H1 (cell line): ENCODE measurements at places on chromosomes 16 and 17.
A peak's percentile ranks its signal among the peaks of the same experiment; 100 is the strongest.

DNA sequence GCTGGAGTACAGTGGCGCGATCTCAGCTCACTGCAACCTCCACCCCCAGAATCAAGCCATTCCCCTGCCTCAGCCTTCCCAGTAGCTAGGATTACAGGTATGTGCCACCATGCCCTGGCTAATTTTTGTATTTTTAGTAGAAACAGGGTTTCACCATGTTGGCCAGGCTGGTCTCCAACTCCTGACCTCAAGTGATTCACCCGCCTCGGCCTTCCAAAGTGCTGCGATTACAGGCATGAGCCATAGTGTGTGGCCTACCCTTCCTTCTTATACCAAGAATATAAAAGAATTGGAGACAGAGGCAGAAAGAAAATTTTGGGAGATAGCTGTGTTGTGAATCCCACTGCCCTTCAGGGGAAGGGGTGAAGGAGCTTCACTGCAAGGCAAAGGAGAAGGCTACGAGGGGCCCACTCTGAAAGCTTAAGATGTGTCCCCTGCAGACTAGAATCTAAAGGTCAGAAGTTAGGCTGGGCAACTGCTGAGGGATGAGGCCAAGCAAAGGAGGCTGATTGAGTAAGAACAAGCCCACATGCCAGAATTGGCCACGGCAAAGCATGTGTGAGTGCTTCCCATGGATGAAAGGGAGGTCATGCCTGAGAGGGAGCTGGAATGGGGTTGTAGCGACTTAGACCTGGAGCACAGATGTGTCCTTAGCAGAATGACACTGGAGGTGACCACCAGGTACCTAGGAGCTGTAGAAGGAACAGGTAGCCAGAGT, 8.4 kb upstream of the CRYBA1 start:
- peaks cover 8% of the 10 kb centered on the region for H3K4me1 ChIP-seq
- no peak overlapping the region for H3K4me3 ChIP-seq
- H3K27me3 ChIP-seq: no peaks in the 10 kb centered on the region
- H3K36me3 ChIP-seq: no peaks in the 10 kb centered on the region
- no peak for DNase-seq

GRCh38 chr17:80511222-80512180, 33.1 kb upstream of the RPTOR start:
- H3K4me3 ChIP-seq: no peak overlapping the region
- peaks cover 2% of the 10 kb centered on the region; the same call in 1 of the 2 replicates for H3K4me1 ChIP-seq
- DNase-seq: peak; percentile 39
- H3K27ac ChIP-seq: no peak overlapping the region; the same call in 1 of the 2 replicates

DNA sequence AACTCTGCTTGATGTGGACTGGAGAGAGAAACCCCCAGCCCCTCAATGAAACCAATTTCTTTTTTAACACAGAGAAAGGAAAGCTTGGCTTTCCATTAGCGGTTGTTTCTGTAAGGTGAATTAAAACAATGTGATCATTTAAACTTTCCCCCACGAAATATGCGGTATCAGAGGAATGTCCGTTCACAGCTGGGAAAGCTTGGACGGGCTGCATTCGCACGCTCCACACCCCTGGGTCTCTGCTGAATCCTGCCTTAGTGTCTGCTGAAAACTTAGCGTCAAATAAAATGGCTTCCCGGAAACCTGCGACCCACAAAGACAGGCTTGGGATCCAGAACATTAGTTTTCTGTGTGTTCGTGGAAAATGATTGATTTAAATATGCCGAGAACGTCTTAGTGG, 71.7 kb downstream of the C16orf95 start:
- no peaks in the 10 kb centered on the region for H3K36me3 ChIP-seq
- no peak for DNase-seq
- H3K27me3 ChIP-seq: no peaks in the 10 kb centered on the region
- H3K4me3 ChIP-seq: no peak overlapping the region
- H3K27ac ChIP-seq: no peak overlapping the region
- peaks cover 10% of the 10 kb centered on the region for H3K4me1 ChIP-seq

GRCh38 chr16:1863681-1864460, 8.1 kb downstream of the MEIOB start:
- no peak overlapping the region for H3K4me3 ChIP-seq
- no peaks in the 10 kb centered on the region for H3K27me3 ChIP-seq
- H3K36me3 ChIP-seq: no peaks in the 10 kb centered on the region
- DNase-seq: no peak
- no peak overlapping the region for H3K27ac ChIP-seq
- no peaks in the 10 kb centered on the region for H3K4me1 ChIP-seq

GRCh38 chr17:49450735-49451134, 36.1 kb upstream of the PHB1 start:
- no peaks in the 10 kb centered on the region for H3K36me3 ChIP-seq
- H3K27me3 ChIP-seq: no peaks in the 10 kb centered on the region
- H3K4me1 ChIP-seq: peaks cover 18% of the 10 kb centered on the region
- H3K4me3 ChIP-seq: no peak overlapping the region
- H3K27ac ChIP-seq: no peak overlapping the region

DNA sequence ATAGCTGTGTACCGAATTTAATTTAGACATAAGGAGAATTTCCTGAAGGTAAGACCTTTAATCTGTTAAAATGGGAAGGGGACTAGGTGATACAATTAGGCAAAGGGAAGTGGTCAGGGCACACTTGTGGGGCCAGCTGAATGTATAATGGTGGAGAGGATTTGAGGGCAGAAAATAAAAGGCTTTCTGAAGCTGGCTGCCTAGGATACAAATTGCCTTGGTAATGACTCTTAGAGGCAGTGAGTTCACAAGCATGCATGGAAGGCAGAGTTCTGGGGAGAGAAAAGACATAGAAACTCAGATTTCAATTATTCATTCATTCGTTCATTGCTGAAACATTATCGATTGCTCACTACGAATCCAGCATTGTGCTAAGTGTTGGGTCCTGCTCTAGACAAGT, 12.4 kb upstream of the NFAT5 start:
- no peak for DNase-seq
- H3K27ac ChIP-seq: no peak overlapping the region
- no peaks in the 10 kb centered on the region for H3K27me3 ChIP-seq
- no peaks in the 10 kb centered on the region for H3K36me3 ChIP-seq
- H3K4me3 ChIP-seq: no peak overlapping the region

DNA sequence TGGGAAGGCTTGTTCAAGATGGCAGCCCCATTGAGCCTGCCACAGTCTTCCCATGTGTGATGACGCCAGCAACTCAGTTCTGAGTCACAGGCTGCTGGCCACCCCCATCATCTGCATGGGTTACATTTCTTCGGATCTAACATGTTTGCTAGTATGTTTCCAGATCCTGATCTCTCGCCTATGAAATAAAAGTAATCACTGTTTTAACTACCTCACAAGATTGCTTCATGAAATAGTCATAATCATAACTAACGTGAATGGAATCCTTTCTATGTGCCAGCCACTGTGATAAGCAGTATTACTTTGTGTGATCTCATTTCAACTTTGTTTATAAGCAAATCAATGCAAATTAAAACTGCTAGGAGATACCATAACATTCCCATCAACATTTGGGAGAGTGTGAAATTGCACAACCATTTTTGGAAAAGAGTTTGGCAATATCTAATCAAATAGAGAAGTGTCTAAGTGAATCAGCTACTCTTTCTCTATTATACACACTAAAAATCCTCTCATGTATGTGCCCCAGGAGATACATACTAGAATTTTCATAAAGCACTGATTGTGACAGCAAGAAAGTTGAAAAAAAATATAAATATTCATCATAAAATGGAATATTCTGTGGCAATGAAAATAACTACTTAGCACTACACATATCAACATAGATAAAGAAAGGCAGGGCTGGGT, 300.2 kb upstream of the IRX5 start:
- no peak overlapping the region for H3K27ac ChIP-seq
- H3K36me3 ChIP-seq: no peaks in the 10 kb centered on the region
- no peaks in the 10 kb centered on the region for H3K4me1 ChIP-seq
- no peak overlapping the region for H3K4me3 ChIP-seq
- no peak for DNase-seq

- DNase-seq: no peak
- no peaks in the 10 kb centered on the region for H3K36me3 ChIP-seq
- peaks cover 2% of the 10 kb centered on the region; the same call in 1 of the 2 replicates for H3K4me1 ChIP-seq
Observed at GRCh38 chr16:87515475-87516330, 22.9 kb upstream of the ZCCHC14 start.

DNA sequence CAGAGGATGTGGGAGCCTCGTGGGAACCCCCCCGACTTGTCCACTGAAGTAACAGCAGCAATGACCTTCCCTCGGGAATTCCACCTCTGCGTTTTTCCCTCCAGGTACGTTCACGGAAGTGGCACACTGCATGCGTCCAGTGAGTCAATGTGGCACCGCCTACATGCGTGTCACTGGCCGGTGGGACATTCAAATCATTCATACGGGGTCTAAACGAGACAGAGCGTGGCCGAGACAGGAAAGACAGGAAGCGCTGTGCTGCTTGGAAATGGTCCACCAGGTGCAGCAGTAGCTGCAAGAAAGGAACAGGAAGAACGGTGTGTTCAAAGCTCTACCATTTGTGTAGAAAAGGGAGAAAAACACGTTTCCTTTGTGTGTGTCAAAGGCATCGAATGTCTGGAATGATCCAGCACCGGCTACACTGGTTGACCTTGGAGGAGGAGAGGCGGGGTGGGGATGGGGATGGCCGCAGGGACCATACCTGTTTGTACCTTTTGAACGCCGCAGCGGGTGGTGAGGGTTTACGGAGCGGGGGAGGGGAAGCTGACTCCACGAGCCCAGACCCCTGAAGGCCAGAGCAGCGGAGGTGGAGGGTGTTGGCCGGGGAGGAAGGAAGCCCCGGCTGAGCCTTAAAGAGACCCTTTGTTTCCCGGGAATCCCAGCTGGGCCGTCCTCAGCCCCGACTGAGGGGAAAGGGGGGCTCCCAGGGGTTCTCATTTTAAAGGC, 1.7 kb upstream of the PGAP6 start:
- H3K27ac ChIP-seq: peak overlapping the region; percentile 31; the same call in 1 of the 2 replicates
- H3K36me3 ChIP-seq: no peaks in the 10 kb centered on the region
- H3K4me1 ChIP-seq: peaks cover 27% of the 10 kb centered on the region
- H3K4me3 ChIP-seq: peak overlapping the region; percentile 59; the same call in 1 of the 2 replicates
- peak; percentile 79 for DNase-seq
- peaks cover 3% of the 10 kb centered on the region; the same call in 1 of the 2 replicates for H3K27me3 ChIP-seq

- H3K27me3 ChIP-seq: no peaks in the 10 kb centered on the region
- DNase-seq: no peak
- H3K27ac ChIP-seq: no peak overlapping the region
- H3K36me3 ChIP-seq: no peaks in the 10 kb centered on the region; the same call in 1 of the 2 replicates
- H3K4me1 ChIP-seq: no peaks in the 10 kb centered on the region
Observed at GRCh38 chr17:47641202-47641601, 8.5 kb upstream of the KPNB1 start.

GRCh38 chr17:62619417-62620155, 7.9 kb upstream of the MRC2 start:
- H3K27ac ChIP-seq: no peak overlapping the region
- DNase-seq: no peak
- no peaks in the 10 kb centered on the region for H3K27me3 ChIP-seq
- no peak overlapping the region for H3K4me3 ChIP-seq

DNA sequence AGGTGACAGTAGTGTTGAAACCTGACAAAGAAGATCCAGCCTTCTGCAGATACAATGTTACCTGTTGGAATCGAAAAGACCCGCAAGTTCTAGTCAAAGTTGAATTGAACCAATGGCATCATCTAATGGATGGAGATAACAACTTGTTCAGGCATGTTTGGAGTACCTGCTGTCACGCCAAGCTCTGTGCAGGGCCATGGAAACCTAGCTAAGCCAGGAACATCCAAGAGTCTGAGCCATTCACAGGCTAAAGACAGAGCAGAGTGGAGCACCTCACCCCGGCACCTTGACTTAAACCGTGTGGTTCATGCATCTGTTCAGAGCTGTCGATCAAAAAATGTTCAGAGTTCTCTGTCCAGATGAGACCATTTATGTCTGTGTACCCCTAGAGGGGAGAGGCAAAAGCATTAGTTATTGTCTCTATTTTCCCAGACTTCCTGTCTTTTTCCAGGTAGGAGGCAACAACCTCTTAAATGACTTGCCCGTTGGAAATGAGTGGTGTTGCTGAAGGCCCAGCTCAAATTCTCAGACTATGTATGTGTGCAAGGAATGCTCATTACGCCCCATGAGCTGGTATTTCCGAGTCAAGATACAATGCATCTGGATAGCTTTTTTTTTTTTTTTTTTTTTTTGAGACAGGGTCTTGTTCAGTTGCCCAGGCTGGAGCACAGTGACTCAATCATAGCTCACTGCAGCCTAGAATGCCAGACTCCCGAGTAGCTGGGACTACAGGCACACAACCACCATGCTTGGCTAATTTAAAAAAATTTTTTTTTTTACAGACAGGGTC, 44.9 kb upstream of the XYLT1 start:
- no peak for DNase-seq
- H3K4me3 ChIP-seq: no peak overlapping the region
- H3K4me1 ChIP-seq: no peaks in the 10 kb centered on the region
- H3K27me3 ChIP-seq: no peaks in the 10 kb centered on the region
- no peak overlapping the region for H3K27ac ChIP-seq
- H3K36me3 ChIP-seq: no peaks in the 10 kb centered on the region

DNA sequence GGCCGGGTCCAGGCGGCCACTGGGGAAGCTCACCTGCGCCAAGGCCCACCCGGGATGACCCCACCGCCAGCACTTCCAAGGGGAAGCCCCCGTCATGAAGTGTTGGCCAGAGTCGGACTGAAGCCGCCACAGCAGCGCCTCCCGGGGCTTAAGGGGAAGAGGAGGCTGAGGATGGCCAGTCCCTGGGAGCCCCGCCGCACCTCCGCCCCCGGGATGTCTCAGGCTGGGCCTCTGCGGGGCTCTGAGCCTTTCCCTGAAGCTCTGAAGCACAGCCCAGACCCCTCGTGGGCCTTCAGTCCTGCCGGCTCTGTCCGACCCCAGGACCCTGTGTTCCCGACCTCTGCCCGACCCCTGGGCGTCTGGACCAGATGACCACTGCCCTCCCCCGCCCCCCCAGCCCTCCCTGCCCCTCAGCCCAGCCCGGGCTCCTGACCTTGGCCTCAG, 42.8 kb upstream of the ACSF3 start:
- H3K4me3 ChIP-seq: no peak overlapping the region
- no peaks in the 10 kb centered on the region for H3K27me3 ChIP-seq
- no peaks in the 10 kb centered on the region for H3K36me3 ChIP-seq

DNA sequence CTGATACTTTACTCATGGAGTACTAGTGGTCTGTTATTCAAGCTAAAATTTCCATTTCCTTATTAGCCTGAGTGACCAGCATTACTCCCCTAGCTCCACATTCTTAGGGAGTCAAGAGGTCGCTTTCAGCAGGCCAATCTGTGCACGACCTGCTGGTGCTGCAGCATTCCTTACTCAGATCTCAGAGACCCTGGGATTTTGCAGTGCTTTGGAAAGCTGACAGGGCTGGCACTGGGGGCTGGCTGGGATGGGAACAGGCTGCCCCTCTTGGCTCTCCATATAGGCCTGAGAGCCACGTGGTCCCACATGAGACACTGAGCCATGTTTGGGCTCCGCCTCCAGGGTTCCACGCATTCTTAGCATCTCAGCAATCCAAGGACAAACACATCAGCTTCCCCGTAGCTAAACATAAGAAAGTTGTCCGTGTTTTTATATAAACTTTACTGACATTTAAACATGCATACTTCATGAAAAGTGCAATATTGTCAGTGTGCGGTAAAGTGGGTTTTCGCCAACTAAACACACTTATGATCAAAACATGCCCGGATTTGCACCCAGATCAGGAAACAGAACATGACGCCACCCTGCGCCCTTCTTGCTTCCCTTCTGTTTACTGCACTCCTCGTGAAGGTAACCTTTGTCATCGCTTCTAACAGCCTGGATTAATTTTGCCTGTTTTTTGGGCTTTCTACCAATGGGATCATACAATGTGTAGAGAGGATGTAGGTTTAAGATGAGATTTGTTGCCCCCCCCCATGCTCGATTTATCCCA, 254.5 kb upstream of the CACNG5 start:
- no peak for DNase-seq
- H3K27ac ChIP-seq: no peak overlapping the region
- no peaks in the 10 kb centered on the region for H3K27me3 ChIP-seq
- H3K36me3 ChIP-seq: no peaks in the 10 kb centered on the region

GRCh38 chr16:57196286-57196685, 10.2 kb downstream of the RSPRY1 start:
- no peak overlapping the region for H3K4me3 ChIP-seq
- H3K4me1 ChIP-seq: no peaks in the 10 kb centered on the region
- no peaks in the 10 kb centered on the region for H3K36me3 ChIP-seq
- DNase-seq: no peak
- no peaks in the 10 kb centered on the region for H3K27me3 ChIP-seq
